ENCODE measurements at places on chromosomes 7 and 10.

GRCh38 chr7:140006600-140006999 is 56.2 kb downstream of the PARP12 start:
- no peak for DNase-seq

DNA sequence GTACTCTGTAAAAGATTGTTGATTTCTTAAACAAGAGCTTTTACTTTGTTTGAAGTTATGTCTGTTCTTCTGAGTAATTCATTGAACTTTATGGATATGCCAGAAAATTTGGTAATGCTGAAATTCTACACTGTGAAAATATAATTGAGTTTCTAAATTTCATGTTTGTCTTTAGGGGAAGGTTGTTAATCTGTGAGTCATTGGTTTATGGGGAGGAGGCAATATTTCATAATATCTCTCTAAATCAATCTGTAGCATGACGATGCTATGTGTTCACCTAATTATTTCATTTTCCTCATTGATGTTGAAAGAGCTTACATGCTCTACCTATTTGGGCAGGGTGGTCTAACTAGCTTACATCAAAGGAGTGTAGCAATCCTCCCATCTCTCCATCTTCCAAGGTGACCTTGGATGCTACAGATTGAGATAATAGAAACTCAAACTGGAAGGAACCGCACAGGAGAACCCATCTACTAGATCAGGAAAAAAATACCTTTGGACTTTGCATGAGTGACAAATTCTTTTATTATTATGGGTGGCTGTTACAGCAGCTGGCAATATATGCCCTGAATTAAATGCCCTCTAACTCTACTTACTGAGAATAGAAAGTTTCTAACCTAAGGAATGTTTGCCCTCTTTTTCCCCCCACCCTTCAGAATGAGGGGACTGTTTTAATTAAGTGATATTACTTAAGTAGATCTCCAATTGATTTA is 8.4 kb upstream of the SNX13 start:
- DNase-seq: peak; percentile 17

- DNase-seq: no peak
These were observed 268.8 kb downstream of the ELFN1 start for GRCh38 chr7:1938788-1939433.

GRCh38 chr7:139889186-139889871 is 60.3 kb downstream of the TBXAS1 start:
- DNase-seq: peak; percentile 17

- no peak for DNase-seq
These were observed 493.1 kb downstream of the PLXNA4 start for GRCh38 chr7:132083126-132083525.

DNA sequence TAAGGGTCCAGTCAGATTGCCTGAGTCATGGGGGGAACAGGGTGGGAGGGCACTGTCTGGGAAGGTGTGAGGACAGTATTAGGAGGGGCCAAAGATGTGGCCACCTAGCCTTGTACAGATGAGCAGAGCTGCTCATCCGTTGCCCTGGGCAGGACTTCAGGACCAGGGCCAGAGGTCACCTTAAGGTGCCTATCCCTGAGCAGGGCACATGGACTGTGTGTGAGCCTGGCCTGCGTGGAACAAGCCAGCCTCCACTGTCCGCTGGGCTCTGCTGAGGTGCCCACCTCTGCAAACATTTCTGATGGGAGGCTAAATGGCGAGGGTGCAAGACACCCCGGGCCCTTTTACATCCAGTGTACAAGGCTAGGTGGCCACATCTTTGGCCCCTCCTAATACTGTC is 3.4 kb upstream of the OPN1SW start:
- DNase-seq: no peak

- no peak for DNase-seq
These were observed 711.5 kb upstream of the C7orf33 start for GRCh38 chr7:147878912-147879661.

- no peak for DNase-seq
These were observed 2.0 kb upstream of the ANLN start for GRCh38 chr7:36387435-36388231.

GRCh38 chr7:106376026-106376799 is 91.4 kb upstream of the NAMPT start:
- no peak for DNase-seq

DNA sequence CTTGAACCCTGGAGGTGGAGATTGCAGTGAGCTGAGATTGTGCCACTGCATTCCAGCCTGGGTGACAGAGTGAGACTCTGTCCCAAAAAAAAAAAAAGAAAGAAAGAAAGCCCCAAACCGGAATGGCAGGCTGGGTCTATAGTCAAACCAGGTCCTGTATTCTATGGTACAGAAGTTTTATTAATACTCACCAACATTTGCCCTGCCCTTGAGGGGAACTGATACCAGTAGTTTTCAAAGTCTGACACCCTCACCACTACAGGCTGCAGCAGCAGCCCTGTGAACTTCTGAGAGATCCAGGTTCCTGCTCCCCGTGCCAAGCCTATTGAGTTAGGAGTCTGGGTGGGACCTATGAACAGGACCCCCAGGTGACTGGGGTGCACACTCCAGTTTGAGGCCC is 80.6 kb downstream of the RGS10 start:
- DNase-seq: no peak

DNA sequence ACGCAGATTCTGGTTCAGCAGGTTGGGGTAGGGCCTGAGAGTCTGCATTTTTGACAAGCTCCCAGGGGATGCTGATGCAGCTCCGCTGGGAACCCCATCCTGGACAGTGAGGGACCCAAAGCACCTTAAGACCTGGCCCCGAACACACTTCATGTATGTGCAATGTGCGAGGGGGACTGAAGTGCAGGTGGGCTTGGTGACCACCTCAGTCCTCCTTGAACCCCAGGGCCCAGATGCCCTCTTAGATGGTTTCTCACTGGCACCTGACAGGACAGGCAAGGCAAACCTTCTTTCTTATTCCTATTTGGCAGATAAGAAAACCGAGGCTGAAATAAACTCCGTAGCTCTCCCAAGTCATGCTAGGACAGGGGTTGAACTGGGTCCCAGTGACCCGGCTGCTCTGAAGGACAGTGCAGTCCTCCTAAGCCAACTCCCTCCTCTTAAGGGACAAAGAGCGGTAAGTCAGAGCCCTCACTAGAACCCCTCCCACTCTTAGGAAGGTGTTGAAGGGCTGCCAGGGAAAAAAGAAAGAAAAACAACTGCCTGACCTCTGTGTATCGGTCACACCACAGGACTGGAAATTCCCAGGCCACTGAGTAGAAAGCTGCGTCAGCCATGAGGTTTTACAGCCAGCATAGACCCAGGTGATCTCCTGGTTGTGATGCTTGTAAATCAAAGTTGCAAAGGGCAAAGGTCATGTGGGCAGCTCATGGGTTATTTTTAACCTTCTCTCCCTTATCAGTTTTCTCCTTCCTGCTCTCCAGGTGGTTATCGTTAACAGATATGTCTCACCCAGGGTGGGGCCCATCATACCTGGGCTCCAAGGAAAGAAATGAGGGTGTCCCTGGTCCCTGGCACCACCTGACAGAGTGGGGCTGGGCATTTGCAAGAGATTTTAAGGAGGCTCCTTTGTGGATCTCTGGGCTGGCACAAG is 90.9 kb upstream of the SMNDC1 start:
- DNase-seq: peak; percentile 78

DNA sequence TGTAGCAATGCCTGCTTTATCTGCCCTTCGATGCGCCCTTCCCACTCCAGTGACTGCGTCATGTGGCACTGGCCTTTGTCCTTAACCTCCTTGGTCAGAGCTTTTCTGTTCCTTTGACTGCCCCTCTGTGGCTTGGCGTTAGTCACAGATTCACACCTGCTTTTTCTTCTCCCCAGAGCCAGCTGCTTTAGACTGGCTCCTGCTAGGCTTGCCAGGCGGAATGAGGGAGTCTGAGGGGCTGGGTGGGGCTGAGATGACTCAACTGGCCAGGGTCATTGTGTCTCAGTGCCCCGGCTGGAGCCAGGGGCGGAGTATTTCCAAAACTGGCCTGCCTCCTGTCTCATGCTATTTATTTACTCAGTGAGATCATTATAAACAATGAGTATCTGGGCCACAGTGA is 194.1 kb downstream of the EMX2 start:
- no peak for DNase-seq

DNA sequence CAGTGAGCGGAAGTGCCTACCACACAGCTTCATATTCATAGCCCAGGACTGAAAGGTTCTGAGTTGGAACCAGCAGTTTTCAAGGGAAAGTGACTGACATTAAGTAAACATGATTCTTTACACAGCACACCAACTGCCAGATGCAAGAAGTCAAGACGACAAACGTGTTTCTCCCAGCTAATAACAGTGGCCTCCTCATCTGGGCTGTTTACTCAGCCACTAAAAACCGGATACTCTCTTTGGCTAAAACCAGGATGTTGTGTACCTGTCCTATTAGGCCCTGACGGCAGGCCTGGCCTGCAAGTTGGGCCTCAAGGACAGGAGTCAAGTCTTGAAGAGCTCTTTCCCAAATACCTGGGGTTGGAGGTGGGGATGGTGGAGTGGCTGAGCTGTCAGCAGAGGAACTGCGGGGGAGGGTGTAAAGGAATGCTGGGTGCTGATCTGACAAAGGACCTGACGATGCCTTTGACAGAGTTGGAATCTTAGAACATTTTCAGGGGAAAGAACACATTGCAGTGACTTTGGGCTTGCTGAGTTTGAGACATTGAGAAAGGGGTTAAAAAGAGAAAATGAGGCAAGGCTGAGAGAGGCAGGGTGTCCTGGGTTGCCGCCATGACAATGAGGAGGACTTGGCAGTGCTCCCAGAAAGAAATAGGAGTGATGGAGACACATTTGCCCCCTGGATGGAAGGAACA is 57.7 kb downstream of the STEAP1B start:
- DNase-seq: no peak

DNA sequence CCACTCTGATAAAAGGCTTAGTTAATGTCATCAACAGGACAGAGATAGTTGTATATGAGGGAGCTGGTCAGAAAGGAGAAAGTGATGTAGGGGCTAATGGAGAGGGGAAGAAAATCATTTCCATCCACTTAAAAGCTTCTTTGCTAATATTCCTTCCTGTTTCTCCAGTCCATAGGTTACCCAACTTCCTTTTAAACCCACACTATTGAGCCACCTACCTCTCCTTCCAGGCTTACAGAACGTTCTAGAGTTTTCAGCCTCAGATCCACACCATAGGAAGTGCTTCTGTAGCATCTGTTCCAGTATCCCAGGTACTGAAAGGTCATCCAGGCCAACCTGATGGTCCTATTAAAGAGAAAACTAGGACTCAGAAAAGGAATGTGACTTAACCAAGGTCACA is 28.2 kb downstream of the STRIP2 start:
- DNase-seq: no peak

DNA sequence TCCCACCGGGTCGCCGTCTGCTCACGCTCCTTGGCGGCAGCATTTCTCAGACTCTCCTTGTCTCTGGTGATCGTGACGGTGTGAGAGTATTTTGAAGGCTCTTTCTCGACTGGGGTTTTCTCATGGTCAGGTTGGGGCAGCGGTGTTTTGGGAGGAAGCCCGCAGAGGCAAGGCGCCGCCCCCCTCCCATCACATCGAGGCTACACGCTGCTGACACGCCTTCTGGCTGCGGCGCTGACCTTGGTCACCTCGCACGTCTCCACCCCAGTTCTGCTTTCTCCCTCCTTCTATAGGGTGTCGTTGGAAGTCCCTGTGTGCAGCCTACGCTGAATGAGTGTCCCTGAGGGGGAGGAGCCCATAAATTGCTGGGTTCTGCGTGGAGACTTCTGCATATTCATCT is 55.2 kb downstream of the GLRX3 start:
- no peak for DNase-seq

- DNase-seq: no peak
These were observed 28.4 kb downstream of the RBM20 start for GRCh38 chr10:110672580-110672919.

DNA sequence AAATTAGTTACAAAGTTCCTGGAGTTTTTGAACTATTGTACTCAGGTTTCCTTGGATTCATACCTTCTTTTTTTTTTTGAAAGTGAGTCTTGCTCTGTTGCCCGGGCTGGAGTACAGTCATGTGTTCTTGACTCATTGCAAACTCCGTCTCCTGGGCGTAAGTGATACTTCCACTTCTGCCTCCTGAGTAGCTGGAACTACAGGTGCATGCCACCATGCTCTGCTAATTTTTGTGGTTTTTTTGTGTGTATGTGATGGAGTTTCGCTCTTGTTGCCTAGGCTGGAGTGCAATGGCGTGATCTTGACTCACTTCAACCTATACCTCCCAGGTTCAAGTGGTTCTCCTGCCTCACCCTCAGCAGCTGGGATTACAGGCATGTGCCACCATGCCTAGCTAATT is 22.3 kb downstream of the MCM10 start:
- no peak for DNase-seq

DNA sequence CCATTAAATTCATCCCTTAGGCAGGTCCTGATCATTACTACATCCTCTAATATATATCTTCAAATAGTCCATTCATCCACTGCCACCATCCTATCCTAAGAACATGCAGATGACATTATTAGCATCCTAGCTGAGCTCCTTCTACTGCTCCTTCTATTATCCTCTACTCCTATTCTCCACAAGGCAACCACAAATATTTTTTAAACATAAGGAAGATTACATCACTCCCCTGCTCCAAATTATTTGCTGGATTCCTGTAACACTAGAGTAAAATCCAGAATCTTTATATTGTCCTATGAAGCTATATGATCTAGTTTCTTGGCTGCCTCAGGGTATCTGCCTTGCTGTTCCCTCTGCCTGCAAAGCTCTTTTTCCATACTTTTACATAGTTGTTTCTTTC is 176.3 kb upstream of the SLC26A5 start:
- peak; percentile 26 for DNase-seq

DNA sequence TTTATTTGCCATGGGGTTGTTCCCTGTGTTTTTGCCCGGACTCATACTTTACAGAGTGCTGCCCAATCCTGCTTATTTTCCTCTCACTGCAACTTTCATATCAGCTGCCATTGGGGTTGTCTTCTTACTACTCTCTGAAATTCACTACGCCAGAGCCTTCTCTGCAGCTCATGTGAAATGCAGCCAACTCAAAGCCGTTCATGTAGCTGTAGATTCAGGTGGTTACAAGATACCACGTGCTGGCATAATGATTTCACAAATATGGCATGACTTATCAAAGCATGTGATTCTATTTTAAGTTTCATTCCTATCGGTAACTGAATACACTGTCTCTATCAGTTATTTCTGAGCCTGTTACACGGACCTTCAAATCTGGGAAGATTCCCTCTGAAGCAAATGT is 130.3 kb upstream of the WNT16 start:
- DNase-seq: no peak

DNA sequence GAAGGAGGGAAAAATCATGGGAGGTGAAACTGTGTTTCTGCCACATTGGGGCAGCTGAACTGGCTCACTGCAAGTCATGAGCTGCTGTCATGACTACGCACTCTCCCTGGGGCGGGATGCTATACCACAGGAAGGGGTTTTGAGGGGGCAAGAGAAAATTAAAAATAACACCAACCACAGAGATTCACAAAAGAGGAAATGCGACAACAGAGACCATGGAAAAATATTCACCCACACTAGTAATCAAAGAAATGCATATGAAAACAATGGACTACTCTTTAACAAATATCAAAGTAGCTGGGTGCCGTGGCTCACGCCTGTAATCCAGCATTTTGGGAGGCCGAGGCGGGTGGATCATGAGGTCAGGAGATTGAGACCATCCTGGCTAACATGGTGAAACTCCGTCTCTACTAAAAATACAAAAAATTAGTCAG is 65.2 kb upstream of the TM9SF3 start:
- DNase-seq: no peak

All from AG10803 (cell line).